Ascending aorta (tissue), 2 donors: ENCODE measurements at places on chromosomes 1 and 21.

DNA sequence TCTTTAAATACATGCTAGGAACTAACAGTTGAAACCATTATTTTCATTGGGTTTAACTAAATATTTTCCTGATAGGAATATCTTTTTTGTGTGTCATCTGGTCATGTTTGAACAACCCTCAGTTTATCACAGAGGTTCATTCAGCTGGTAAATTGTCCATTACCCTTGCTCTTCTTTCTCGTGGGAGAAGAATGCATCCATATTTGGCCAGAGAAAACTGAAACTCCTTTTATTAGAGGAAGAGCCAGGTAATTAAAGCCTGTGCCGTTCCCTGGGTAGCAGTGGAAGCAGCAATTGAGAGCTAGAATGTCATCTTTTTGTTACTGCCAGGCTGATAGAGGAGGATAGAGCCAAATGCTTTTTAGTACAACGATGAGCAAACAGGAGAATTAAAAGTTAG lies 587.2 kb upstream of the ZRANB2 start:
- DNase-seq, result no peak

- no peak for DNase-seq
Measured at GRCh38 chr1:219699870-219700269, 87.0 kb upstream of the ZC3H11B start.

DNA sequence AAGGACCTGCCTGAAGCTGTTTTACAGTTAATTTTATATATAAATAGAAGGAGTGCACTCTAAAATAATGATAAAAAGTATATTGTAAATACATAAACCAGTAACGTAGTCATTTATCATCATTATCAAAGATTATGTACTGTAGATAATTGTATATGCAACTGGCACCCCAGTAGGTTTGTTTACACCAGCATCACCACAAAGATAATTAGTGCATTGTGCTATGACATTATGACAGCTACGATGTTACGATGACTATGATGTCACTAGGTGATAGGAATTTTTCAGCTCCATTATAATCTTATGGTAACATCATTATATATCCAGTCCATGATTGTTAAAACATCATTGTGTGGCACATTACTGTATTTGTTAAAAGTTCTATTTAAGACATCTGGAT lies 185.2 kb downstream of the LBR start:
- DNase-seq, result no peak

DNA sequence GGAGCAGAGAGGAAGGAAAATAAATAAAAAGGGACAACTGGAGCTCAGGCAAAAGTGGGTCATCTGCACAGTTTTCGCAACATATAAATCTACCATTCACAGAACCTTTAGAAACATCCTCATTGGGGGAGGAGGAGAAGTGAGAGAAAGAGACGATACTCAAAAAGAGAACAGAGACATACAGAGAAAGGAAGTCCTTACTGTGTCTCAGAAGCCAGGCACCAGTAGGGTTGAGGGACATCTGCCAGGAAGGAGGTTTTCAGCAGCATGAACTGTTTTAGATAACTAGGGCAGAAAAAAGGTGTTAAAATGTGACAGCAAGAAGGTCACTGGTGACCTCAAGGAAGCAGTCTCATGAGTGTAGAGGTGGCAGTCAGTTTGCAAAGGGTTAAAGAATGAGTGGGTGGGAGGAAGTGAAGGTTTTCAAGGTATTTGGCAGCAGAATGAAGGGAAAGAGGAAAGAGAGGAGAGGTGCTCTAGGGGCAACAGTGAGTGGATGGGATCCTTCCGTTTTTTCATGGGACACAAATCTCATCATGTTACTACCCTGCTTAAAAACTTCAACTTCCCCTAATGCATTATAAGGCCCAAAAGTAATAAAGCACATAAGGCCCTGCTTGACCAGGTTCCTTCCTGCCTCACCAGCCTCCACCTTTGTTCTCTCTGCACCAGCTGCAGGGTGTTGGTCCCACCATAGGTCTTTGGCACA lies 9.5 kb downstream of the JAK1 start:
- no peak for DNase-seq

DNA sequence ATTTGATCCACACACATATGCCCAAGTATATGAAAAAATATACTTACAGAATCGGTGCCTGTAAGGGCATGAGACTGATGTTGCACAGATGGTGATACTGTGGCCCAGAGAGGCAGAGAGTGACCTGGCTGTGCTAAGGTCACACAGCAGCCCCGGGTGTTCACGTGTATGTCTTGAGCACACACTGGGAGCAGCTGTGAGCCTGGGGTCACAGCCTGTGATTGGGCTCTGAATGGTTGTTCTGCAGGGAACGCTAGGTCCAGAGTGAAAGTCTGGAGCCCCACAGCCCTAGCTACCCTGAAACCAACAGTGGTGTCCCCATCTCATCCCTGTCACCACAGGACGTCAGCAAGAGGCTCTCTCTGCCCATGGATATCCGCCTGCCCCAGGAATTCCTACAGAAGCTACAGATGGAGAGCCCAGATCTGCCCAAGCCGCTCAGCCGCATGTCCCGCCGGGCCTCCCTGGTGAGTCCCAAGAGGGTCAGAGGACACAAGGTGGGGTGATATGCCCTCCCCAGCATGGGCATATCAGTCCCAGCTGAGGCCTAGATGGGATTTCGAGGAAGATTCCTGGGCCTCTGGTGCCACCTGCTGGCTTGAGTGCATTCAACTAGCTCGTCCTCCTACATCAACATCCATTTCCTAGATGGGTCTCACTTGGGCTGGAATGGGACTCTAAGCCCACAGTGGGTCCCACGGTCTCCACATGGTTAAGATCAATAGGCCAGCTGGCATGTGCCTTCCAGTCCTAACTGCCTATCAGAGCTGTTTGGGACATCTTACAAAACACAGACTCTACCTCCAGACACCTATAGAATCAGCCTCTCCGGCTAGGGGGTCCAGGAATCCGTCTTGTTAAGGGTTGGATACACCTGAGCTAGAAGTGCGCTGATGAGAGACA lies 19.7 kb downstream of the CDK18 start:
- no peak for DNase-seq

DNA sequence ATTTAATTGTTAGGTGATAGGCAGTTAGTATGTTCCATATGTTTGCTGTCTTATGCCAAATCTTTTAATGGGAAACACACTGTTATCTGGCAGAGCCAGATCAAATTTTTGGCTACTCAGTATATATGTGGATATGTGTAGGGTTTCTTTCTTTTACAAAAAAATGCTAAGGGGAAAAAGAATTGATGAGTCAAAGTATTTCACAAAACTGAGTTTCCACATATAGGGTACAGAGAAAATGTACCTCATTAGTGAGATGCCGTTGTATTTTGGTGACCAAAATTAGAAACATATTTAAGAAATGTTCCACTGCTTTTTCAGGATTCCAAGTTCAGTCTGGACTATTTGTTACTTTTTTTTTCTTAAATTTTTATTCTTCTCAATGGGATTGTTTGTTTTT lies 201.2 kb upstream of the PTGFR start:
- no peak for DNase-seq

DNA sequence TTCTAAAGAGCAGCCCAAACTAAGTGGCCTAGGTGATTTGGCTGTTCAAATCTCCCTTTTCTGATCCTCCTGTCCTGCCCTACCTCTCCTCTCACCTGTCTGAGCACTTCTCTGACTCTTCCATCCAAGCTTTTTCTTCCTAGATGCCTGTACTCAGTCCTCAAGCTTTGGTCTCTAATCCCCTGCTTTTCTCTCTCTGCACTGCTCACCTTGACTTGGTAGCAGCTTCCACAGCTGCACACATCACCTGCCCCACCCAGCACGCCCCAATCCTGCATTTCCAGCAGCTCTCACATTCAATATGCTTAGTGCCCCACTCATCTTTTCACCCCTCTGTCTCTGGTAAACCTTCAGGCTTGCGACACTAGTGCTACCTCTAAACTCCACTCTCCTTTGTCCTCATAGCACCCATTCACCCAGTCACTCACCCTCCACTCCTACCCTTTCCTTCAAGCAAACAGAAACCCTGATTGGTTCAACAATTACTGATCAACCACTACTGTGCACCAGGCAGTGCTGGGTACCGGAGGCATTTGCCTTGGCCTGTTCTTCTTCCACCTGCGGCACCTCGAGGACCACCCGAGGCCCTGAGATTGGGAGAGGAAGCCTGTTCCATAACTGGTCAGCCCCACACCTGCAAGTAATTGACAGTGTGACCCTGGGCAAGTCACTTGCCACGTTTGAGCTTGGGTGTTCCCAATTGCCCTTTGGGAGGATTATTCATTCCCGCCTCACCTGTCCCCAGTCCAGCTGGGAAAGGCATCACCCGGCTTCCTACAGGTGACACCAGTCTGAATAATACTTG lies 136.1 kb upstream of the EDN2 start:
- DNase-seq, result no peak
